Muscle of back (tissue), 13 donors: ENCODE measurements at places on chromosomes 16 and 17.

GRCh38 chr17:21289175-21289901 lies 4.8 kb downstream of the MAP2K3 start:
- DNase-seq = no peak

- DNase-seq = peak; percentile 42
Observed at GRCh38 chr17:81330884-81331245, 35.8 kb upstream of the SLC38A10 start.

GRCh38 chr17:46815474-46816353 lies 2.8 kb downstream of the WNT3 start:
- no peak for DNase-seq

GRCh38 chr16:6439129-6439528 lies 893.5 kb upstream of the RBFOX1 start:
- no peak for DNase-seq

- DNase-seq = no peak
Observed at GRCh38 chr17:1945621-1946020, 79.5 kb downstream of the RTN4RL1 start.

DNA sequence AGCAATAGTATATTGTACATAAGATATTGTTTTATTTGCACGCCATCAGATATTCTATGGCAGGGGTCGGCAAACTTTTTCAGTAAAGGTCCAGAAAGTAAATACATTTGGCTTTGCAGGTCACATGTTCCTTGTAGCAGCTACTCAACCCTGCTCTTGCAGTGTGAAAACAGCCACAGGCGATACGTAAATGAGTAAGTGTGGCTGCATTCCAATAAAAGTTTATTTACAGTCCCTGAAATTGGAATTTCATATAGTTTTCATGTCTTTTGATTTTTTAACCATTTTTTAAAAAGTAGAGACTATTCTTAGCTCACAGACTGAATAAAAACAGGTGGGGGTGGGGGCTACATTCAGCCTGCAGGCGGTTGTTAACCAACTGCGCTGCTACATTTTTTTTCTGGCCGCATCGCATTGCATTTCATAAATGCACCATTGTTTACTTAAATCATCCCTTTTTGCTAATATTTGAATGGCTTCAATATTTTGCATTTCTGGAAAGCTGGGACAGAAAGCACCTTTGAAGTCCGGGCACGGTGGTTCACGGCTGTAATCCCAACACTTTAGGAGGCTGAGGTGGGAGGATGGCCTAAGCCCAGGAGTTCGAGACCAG lies 50.5 kb upstream of the HAPSTR1 start:
- DNase-seq = no peak

GRCh38 chr16:8469102-8469778 lies 121.1 kb downstream of the TMEM114 start:
- no peak for DNase-seq

GRCh38 chr17:57481910-57482391 lies 225.6 kb downstream of the MSI2 start:
- peak; percentile 39 for DNase-seq

GRCh38 chr16:9647981-9648701 lies 534.1 kb downstream of the GRIN2A start:
- peak; percentile 5 for DNase-seq

DNA sequence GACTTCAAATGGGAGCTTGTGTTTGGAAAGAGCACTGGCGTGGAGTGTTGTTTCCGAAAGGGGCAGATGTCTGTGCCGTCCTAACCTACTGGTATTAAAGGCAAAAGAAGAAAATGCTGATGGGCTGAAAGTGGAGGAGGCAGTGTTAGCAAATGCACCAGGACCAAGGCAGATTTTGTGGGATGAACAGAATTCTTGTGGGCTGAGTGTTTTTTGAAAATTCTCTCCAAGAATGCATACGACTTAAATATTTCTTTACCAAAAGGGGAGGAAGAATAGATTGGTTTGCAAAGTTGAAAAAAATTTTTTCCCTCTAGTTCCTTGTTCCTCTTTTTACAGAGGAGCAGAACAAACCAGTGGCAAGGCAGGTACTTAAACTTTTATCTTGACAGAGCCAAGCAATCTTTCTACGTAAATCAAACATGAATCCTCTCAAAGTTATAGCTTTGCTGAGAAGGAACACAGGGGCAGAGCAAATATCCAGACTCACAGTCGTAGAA lies 16.8 kb downstream of the MARCHF10 start:
- peak; percentile 86 for DNase-seq

DNA sequence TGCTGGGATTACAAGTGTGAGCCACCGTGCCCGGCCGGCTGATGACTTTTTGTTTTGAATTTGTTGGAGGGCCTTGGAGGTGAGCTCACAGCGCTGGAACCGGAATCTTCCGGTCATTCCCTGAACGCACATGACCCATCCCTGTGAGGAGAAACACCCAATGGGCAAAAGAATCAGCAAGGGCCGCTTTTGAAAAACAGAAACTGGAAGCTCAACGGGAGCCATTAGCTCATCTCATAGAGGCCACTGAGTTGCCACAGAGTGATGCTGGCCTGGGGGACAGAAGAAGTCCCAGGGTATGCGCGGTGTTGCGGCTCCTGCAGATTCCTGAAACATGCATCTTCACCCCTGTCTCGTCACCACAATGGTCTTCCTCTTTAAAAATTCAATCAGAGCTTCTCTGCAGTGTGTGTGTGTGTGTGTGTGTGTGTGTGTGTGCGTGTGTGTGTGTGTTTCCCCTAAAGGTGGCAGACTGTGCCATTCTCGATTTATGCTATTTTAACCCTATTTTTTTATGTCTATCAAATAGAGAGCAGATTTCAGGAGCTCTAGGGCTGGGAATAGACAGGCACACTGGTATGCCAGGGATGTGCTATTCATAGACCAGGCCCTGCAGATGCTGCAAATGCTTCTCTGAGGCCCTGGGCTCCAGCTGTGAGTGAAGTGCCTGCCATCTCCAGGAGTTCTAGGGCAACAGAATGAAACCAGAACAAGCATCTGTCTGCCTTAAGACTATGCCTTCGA lies 68.3 kb downstream of the MARCHF10 start:
- no peak for DNase-seq

DNA sequence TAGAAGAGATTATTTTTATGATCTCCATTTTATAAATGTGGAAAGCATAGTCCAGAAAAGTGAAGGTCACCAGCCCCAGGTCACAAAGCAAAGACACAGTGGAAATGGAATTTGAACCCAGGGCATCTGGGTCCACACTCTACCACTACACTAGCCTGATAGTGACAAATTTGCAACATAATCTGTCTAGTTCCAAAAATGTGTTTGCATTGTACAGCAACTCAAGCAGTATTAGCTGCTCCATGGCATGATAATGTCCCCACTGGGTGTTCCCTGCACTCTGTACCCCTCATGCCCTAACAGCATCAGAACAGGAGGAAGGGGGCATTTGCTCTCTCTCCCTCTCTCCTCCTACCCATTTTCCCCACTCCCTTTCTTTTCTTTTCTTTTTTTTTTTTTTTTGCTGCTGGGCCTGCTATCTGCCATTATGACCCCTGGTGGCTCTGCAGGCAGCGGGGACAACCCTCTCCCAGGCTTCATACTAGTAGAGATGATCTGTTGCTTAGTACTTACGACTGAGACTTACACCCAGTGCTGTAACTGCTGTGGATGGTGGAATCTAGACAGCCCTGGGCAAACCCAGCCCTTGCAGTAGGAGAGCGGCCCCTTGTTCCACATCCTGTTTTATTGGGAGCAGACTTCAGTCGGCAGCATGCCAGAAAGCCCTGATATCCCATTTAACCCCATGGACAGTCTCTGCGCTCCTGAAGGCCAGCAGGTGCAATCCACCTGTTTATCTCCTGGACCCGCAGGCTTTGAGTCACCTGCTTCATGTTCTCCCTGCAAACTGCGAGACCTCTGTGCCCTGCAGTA lies 306.3 kb downstream of the SOX9 start:
- DNase-seq = no peak

- peak; percentile 82 for DNase-seq
Observed at GRCh38 chr17:68599091-68599490, 2.1 kb downstream of the FAM20A start.

- DNase-seq = no peak
Observed at GRCh38 chr16:24761526-24761925, 32.1 kb downstream of the TNRC6A start.

DNA sequence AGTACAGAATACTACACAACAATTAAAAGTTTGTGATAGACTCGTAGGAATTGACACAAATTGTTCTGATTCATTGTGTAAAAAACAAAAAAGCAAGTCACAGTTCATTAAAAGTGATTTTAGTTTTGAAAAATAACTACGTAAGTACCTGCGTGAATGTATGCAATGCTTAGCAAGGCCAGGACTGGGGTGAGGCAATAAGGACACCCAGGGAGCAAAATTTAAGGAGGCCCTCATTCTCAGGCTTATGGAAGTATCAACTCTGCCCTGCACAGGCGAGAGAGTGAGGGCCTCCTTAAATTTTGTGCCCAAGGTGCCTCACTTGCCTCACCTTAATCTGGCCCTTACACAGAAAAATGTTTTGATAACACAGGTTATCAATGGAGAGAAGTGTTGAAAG lies 31.4 kb downstream of the NOG start:
- DNase-seq = no peak

GRCh38 chr16:47905771-47906170 lies 250.0 kb downstream of the ABCC12 start:
- no peak for DNase-seq

DNA sequence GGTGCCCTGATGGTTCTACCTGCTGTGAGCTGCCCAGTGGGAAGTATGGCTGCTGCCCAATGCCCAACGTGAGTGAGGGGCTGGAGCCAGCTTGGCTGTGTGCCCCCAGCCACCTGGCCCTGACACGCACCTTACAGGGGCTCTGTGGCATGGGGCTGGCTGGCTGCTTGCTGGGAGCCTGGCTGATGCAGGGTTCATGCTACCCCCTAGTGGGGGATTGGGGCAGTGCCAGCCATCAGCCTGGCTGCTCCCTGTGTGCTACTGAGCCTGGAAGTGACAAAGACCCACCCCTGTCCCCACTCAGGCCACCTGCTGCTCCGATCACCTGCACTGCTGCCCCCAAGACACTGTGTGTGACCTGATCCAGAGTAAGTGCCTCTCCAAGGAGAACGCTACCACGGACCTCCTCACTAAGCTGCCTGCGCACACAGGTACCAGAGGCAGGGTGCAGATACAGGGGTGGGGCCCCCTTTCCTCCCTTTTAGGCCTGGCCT lies 5.7 kb downstream of the GRN start:
- DNase-seq = no peak

GRCh38 chr17:45226576-45226975 lies 4.9 kb downstream of the FMNL1 start:
- DNase-seq = no peak

- DNase-seq = no peak
Observed at GRCh38 chr17:40462343-40463121, 19.3 kb downstream of the IGFBP4 start.

GRCh38 chr16:35516971-35517370 lies 2057.6 kb downstream of the TP53TG3F start:
- no peak for DNase-seq

DNA sequence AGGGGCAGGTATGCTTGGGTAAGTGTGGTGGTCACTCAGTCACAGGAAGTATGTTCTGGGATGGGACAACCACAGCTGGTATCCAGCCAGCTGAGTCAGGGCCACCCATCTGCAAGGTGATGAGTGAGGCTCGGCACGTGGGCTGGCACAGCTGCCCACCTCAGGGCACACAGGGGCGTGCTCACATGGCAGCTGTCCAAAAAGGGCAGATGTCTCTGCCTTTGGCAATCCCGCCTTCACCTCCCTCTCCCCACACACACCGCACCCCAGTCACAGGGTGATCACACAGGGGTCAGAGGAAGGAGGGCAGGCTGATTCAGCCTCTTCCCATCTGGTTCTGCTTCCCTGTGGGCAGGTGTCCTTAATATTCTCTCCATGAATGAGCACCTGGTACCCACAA lies 85.9 kb upstream of the TOB1 start:
- DNase-seq = peak; percentile 44

DNA sequence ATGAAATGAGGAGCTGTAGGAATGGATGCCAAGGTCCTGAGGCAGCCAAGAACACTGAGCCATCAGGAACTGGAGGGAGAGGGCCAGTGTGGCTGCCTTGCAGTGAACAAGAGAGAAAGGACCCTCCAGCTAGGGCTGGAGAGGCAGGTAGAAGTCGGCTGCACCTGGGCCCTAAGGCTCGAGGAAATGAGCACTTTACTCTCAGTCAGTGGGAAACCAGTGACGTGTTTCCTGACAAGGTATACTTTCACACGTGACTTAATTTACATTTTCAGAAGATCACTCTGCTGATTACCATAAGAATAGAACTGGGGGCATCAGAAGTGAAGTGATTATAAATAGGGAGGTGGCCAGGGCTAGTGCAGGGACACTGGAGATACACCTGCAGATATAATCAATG lies 115.2 kb downstream of the C17orf67 start:
- DNase-seq = no peak

DNA sequence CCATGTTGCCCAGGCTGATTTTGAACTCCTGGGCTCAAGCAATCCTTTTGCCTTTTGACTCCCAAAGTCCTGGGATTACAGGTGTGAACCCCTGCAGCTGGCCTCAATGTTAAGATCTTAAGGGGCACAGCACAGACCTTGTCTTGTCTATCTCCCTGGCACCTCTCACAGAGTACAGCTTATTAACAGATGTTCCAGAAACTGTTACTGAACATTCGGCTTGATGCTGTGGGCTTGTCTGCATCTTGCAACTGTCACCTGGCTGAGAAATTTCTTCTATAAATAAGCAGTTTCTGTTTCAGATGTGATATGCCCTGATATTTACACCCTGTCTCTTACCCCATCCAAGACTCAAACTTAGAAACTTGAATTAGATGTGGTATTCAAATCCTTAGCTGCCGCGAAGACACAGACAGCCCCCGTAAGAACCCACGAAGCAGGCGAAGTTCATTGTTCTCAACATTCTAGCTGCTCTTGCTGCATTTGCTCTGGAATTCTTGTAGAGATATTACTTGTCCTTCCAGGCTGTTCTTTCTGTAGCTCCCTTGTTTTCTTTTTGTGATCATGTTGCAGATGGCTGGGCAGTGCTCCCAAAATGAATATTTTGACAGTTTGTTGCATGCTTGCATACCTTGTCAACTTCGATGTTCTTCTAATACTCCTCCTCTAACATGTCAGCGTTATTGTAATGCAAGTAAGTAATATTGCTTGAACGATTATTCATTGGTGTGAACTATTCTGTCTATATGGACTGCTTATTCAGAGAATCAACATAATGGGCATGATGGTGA lies at the start of gene TNFRSF17:
TSS of gene TNFRSF17 (plus strand) at position 450 of the 791 bp plus-strand sequence. CDS start at position 565, 115 bp downstream.
- DNase-seq = no peak

DNA sequence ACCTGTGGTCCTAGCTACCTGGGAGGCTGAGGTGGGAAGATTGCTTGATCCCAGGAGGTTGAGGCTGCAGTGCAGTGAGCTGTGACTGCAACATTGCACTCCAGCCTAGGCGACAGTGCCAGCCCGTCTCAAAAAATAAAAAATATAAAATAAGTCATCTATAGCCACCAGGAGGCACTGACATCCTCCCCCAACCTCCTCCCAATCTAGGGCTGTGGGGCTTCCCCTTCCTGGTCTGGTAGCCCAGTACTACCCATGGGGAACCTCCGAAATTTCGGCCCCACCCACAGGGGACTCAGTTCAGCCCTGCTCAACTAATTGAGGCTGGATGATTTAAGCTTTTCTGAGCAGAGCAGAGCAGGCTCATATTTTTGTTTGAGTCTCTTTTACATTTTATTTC lies 3.2 kb downstream of the ZSCAN10 start:
- DNase-seq = no peak
